ENCODE measurements at places on chromosomes 2 and 18.
A peak's percentile ranks its signal among the peaks of the same experiment; 100 is the strongest.

DNA sequence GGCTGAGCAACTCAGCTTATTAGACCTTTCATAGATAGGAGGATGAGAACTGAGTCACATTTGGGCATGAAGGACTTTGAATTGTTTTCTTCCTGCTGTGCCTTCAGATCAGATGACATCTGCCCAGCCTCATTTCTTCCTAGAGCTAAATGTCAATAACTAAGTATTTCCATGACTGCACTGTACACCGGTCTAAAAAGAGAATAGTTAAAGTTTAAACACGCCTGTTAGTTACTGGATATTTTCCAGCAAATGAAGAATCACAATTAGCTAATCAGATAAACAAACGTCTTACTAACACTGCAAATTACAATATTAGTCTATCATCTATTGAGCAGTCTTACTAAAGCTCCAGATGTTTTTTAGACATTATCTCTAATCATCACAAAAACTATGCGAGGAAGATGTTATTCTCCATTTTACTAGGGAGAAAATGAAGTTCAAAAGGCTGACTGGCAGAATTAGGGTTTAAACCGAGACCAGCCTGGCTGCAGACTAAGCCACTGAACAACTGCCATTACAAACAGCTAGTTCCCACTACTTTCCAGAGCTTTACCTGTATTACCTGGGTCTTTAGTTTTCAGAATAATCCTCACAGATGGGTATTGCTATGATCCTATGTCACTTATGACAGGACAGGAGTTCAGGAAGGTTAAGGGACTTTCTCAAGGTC, 69.4 kb upstream of the ZNF397 start:
- DNase-seq, result no peak

- peak; percentile 91 for DNase-seq
Measured at GRCh38 chr2:10407841-10408648, 40.1 kb downstream of the ODC1 start.

- peak; percentile 47 for DNase-seq
Measured at GRCh38 chr18:62379051-62379450, 53.9 kb downstream of the TNFRSF11A start.

DNA sequence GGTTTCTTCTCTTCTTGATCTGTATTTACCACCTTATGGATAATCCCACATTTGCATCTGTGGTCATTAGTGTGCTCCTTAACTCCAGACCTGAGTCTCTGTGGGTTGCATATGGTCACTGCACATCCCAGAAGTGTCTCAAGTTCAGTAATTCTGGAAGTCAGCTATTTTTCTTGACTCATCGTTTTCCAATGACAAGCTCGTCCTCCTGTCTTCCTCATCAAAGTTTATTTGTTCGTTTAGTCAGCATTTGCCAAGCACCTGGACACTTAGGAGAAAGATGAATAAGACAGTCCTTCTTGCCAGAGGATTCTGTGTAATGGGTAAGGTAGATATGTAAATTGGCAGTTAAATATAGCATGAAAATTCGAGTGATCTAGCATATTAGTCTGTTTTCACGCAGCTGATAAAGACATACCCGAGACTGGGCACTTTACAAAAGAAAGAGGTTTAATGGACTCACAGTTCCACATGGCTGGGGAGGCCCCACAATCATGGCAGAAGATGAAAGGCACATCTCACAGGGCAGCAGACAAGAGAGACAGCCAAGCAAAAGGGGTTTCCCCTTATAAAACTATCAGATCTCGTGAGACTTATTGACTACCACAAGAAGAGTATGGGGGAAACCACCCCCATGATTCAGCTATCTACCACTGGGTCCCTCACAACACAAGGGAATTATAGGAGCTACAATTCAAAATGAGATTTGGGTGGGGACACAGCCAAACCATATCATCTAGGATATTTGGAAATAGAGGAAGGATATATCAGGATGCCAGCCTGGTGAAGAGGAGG, 19.4 kb downstream of the FASTKD2 start:
- DNase-seq, result no peak

GRCh38 chr2:197037863-197038398, 111.4 kb upstream of the PGAP1 start:
- no peak for DNase-seq

GRCh38 chr2:65595630-65596029, 163.2 kb upstream of the SPRED2 start:
- DNase-seq, result no peak
